Activated CD8-positive, alpha-beta memory T cell treated with anti-CD3 and anti-CD28 coated beads, Interleukin-2, amount 10 ng/mL, durations not matched to agents 7 days and 5 days (primary cell): ENCODE measurements at places on chromosomes 3 and 15. TPM values are rescaled to one million over a fixed set of nuclear protein-coding genes. Genes with fewer than 3 reads are reported as not detected.

The NCKIPSD gene
- total RNA-seq = 43.0 TPM

The CRYGS gene
- total RNA-seq = 4.7 TPM

The PRRT3 gene
- total RNA-seq = 6.4 TPM

The RAP2B gene
- 22.4 TPM for total RNA-seq

The PEX11A gene
- total RNA-seq = 2.2 TPM

The CCR2 gene
- total RNA-seq = 80.1 TPM
